ENCODE measurements at places on chromosomes 1 and 21.

DNA sequence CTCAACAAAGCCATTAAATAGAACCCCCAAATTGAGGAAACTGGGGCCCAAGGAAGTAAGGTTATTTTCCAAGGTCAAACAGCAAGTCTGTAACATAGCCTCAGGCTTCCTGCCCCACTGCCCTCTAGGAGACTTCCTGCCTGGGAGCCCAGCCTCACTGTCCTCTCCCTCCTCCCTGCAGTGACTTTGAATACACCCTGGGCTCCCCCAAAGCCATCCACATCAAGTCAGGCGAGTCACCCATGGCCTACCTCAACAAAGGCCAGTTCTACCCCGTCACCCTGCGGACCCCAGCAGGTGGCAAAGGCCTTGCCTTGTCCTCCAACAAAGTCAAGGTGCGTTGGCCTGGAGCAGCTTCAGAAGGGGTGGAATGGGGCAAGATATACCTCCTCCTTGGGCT is 18.3 kb downstream of the GRHL3 start:
- no peak for DNase-seq

DNA sequence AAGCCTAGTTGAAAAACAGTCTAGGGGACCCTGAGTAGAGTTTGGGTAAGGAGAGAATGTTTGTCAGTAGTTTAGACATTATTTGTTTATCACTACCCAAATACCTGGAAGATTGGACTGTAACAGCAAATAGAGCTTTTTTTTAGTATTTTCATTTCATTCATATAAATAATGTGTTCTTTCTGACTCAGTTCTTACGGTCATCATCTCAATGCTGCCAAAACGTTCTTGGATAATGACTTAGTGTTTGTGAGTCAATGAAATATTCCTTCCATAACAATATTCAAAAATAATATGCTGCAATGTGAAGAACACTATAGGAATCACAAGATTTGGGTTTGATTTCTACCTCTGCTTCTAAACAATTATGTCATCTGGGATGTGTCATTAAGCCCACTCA is 400.0 kb upstream of the PKN2 start:
- DNase-seq, result no peak

- DNase-seq, result no peak
Observed at GRCh38 chr1:146016891-146017290, 4.6 kb downstream of the HJV start.

GRCh38 chr1:101261623-101262022 is 24.8 kb downstream of the S1PR1 start:
- DNase-seq, result no peak

- no peak for DNase-seq
Observed at GRCh38 chr1:177425199-177425598, 254.4 kb downstream of the BRINP2 start.

- no peak for DNase-seq
Observed at GRCh38 chr1:8835941-8836643, 18.7 kb upstream of the RERE start.

Measured in stimulated activated naive CD8-positive, alpha-beta T cell treated with anti-CD3 and anti-CD28 coated beads, Interleukin-15, Interleukin-2, amounts not matched to agents 100 U/mL and 50 U/mL, for 24 hours (primary cell).